Body of pancreas (tissue), 4 donors: ENCODE measurements at places on chromosomes 11 and 22. TPM values are rescaled to one million over a fixed set of nuclear protein-coding genes. Genes with fewer than 3 reads are reported as not detected.

Gene OR52E1
- not detected for total RNA-seq

Gene PHLDA2
- total RNA-seq = 4.2 TPM

Gene FREY1
- 8.2 TPM for total RNA-seq

Gene CLP1
- total RNA-seq = 7.3 TPM

Gene TUBA8
- 8.6 TPM for total RNA-seq

Gene RIMBP3B
- total RNA-seq = not detected

Gene FXYD2
- total RNA-seq = 396 TPM

Gene MYO7A
- 10.4 TPM for total RNA-seq

DNA sequence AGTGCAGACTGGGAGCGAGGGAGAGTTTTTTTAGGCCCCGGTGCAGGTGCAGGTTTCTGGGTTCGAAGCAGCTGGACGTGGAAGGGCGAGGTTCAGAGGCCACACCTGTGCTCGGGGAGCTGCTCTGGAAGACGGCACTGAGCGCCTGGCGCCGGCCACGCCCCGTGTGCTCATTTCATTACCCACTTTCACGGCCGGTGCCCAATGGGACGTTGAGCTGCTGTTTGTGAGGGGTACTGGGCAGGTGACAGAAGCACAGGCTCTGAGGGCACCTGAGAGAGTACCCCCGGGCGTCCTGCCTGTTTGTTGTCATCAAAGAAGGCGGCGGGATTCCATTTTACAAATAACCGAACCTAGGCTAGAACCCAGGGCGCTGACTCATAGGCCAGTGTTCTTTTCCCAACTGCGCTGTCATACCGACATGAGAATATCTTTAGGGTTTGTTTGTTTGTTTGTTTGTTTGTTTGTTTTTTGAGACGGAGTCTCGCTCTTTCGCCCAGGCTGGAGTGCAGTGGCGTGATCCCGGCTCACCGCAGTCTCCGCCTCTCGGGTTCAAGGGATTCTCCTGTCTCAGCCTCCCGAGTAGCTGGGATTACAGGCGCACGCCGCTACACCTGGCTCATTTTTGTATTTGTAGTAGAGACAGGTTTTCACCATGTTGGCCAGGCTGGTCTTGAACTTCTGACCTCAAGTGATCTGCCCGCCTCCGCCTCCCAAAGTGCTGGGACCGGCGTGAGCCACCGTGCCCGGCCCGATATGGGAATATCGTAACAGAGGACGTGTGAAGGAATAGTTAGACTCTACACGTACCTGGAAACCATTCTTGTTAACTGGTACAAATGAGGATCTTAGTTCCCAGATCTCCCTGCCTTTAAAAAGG, 16.6 kb upstream of the SPTBN2 start:
- DNase-seq = peak; percentile 60

- DNase-seq = no peak
These were observed 21.6 kb upstream of the GRK3 start for GRCh38 chr22:25542720-25543402.

DNA sequence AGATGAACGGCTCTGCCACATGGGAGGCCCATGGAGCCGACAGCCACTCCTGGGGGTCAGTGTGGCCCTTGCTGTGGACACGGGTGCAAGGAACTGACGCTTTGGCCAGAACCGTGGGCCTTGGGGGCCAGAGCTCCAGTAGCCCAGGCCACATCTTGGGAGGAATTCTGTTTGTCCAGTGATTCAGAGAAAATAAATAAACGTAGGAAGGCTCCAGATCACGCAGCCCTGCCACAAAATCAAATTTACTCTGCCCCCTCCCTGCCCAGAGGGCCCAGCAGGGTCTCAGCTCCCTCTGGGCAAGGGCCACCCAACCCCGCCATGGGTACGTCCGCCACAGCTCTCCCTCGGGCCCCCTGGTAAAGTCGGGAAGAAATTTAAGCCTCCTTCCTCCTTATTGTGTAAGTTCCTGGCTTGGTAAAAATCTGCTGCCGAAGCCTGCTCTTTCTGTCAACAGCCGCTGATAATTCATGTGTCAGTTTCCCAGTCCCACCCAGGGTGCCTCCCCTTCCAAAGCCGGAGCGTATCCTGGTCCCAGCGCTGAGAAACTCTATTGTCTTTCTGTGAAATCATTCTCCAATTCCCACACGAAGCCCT, 6.9 kb upstream of the MUC5AC start:
- no peak for DNase-seq

- peak; percentile 16 for DNase-seq
These were observed 261.5 kb downstream of the LARGE1 start for GRCh38 chr22:33658775-33659174.

- no peak for DNase-seq
These were observed 1.9 kb upstream of the SYT8 start for GRCh38 chr11:1832920-1833295.

- no peak for DNase-seq
These were observed 3.2 kb downstream of the LINC01488 start for GRCh38 chr11:69484427-69485259.

GRCh38 chr22:44442186-44442815, 55.7 kb downstream of the RTL6 start:
- DNase-seq = no peak

GRCh38 chr11:35955636-35956035, 11.8 kb downstream of the LDLRAD3 start:
- no peak for DNase-seq

GRCh38 chr11:77672264-77672663, 34.7 kb upstream of the CLNS1A start:
- peak; percentile 3 for DNase-seq

GRCh38 chr22:24289114-24289513, 18.5 kb downstream of the SPECC1L start:
- DNase-seq = no peak

DNA sequence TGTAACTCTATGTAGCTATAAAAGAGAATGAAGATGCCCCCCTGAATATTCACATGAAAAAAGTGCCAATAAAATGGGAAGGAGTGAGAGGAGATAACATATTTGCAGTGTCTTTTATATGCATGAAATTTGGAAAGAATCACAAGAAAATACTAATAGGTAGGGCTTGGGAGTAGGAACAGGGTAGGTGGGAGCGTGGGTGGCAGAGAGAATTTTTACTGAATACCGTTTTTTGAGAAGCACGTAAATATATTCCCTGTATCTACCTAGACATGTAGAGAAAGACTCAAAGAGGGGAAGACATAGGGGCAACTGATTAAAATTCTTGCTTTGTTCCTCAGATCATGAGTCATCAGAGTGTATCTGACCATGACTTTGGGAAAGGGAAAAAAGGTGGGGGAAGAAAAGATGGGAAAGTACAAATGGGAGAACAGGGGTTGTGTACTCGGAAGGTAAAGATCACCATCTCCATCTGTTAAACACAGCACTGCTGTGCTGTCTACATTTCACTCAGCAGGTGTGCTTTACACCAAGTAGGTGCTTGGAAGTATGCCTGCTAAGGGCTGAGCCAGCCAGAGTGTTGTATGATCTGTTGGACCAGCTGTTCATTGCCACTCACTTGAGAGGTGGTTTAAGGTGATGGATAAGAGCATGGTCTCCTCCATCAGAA, 16.0 kb downstream of the PRR5L start:
- DNase-seq = no peak

GRCh38 chr11:118521892-118522311, 5.4 kb upstream of the TTC36 start:
- DNase-seq = no peak

- peak; percentile 82 for DNase-seq
These were observed 163.3 kb upstream of the RASSF10 start for GRCh38 chr11:12845739-12846358.

DNA sequence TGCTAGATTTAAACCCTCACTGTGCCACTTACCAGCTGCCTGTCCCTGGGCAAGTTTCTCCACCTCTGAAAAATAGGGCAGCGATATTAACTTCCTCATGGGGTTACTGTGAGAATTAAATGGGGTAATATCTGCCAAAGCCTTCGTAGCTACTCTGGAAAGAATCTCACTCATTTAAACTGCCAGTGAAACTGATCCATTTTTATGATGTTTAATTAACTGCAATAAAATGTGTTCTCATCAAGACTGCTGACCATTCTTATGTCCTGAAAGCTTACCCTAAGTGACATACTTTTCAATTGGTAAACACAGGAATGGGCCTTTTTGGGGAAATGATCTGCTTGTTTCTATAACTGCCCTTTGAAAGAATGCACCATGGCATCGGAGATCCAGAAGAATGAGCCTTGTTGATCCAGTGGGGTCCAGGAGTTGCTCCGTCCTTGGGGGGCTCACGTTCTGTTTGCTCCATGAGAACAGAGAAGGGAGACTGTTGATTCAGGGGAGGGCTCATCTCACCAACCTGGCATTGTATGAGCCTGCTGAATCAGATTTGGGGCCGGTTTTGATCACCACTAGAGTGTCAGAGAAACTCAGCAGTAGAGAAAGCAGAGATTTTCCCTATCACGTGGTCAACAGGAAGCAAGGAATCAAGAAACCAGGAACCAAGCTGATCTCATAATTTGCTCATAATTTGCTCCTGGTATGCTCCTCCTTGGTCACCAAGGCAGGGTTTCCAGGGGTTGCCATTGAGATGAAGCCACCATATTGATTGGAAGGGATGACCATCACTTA, 7.0 kb upstream of the CCDC86 start:
- no peak for DNase-seq

DNA sequence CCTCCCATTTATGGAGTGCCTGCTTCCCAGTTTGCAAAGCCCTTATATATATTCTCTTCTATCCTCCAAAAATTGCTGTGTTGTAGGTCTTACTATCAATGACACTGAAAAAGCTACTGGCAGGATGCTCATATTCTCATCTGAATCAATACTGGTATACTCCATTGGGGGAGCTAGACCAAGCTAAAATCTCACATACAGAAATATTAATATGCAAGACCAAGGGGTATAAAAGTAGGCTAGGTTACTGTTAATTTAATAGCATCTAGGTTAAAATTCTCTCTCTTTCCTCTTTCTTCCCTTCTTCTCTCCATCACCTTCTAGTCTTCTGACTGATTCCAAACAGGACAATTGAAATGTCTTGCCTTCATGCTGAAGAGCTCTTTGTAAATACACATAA, 17.1 kb upstream of the BDNF start:
- DNase-seq = no peak

DNA sequence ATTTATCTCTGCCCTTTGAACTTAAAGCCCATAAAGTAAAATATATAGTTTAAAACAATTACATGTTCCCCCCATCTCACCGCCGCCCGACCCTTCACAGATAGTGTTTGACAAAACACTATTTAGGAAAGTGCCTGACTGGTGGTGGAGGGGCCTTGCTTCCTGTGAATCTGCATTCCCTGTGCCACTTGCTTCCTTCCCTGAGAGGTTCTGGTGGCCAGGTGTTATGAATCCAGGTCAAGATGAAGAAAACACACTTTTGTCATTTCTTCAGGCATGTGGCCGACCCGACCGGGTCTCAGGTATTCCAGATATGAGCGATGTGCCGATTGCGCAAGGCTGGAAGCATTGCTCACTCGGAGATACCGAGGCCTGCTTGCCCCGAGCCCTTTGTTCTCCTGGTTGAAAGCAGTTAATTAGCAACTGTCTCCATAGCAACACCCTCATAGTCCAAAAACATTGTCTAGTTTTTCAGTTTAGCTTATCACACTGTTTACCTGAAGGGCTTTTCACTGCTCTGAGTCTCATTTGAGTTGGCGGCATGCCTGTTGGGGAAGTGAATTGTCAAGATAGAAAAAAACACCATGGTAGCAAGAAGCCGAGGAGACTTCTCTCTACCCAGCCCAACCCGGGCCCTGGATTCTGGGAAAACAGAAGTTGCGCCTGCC, 128.3 kb downstream of the TEAD1 start:
- DNase-seq = peak; percentile 96

DNA sequence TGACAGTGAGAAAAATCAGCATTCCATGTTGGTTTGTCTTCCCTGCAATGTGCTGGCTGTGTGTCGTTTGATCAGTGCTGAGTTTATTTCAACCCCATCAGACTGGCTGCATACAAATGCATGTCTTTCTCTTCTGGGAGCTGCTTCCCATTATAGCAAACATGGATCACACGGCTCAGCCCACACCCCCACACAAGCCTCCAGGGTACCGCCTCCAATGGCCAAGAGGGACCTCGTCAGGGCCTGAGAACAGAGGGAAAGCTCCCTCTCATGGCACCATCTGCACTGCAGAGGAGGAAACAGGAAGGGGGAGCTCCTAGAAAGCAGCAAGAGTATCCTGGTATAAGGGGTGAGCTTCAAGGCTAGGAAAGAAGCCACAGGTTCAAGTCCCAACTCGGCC, 214.2 kb downstream of the LARGE1 start:
- DNase-seq = no peak

- no peak for DNase-seq
These were observed 67.4 kb downstream of the ANO3 start for GRCh38 chr11:26399336-26399735.

DNA sequence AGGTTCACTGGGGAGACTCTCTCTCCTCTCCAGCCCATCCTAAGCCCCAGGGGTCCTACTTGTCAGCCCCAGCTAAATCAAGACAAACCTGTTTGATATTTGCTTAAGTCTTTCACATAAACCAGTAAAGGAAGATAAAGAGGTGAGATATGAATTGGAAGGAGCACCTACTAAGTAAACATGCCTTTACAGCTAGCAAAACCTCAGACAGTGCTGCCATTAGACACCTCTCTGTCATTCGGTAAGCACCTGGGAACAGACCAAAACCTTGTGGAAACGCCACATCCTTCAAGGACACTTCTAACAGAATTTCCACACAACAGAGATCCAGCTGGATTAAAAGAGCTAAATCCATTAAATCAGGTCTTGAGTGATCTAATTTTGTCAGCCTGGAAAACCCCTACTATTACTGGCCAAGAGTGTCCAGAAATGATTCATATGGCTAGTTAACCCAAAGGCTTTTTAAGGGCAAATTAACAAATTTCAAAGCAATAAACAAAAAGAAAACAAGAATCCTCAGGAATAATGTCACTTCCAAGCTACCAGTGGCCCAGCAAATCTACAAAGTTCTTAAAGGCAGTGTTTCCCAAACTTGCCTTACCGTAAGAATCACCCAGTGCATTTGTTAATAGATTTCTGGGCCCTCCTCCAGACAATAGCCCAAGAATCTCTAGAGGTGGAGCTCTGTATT, 2.4 kb downstream of the VPS37C start:
- DNase-seq = no peak

DNA sequence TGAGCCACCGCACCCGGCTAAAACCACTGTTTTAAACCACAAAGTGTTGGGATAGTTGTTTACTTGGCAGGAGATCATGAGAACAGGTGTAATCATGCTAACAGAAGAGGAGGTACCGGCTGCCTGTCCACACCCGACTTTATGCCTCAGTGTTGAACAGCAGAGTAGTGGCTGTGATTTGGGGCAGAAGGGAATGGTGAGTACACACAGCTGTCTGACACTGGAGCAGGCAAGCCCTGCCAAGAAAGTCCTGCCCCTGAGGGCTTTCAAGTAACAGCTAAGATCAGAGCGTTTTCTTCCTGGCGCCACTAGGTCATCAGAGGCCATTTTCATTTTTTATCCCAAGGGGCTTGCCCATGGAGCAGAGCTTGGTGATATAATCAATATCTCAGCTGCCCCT, 8.1 kb downstream of the CDKN1C start:
- DNase-seq = no peak

- DNase-seq = no peak
These were observed 15.3 kb upstream of the OR10D3 start for GRCh38 chr11:124167826-124168231.

DNA sequence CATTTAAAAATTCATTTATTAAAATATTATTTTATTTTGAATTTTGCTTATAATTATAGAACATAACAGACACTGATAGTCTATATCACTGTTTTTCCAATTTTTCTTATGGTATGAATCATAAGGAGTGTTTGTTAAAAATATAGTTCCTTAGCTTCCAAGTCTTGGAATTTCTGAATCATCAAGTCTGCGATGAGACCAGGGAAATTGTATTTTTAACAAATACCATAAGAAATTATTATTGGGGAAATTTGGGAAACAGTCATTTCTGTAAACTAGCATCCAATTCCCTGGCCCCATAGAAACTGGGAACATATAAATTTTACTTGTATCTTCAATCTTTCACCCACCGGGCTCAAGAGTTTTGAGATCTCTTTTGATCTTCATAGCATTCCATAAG, 38.0 kb upstream of the PICALM start:
- DNase-seq = no peak
